Gastroesophageal sphincter (tissue), 4 donors: ENCODE measurements at places on chromosomes 11 and 22.

DNA sequence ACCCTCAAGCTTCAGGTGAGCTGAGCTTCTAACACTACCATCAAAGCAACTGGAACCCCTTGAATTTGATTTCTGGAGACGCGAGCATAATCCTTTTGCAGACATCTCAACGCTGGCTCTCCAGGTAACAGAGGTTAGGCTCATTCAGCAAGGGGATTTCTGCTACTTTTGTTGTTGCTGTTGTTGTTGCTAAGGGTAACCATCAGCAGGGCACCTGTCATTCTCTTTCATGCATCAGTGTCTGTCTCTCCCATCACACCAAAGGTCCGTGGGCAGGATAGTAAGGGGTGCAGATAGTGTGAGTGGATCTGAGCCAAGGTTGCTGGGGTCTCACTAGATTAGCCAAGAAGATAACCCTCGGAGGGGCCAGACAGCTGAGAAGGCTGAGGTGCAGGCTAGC, 90.3 kb downstream of the TP53I11 start:
- ATAC-seq = no peak

DNA sequence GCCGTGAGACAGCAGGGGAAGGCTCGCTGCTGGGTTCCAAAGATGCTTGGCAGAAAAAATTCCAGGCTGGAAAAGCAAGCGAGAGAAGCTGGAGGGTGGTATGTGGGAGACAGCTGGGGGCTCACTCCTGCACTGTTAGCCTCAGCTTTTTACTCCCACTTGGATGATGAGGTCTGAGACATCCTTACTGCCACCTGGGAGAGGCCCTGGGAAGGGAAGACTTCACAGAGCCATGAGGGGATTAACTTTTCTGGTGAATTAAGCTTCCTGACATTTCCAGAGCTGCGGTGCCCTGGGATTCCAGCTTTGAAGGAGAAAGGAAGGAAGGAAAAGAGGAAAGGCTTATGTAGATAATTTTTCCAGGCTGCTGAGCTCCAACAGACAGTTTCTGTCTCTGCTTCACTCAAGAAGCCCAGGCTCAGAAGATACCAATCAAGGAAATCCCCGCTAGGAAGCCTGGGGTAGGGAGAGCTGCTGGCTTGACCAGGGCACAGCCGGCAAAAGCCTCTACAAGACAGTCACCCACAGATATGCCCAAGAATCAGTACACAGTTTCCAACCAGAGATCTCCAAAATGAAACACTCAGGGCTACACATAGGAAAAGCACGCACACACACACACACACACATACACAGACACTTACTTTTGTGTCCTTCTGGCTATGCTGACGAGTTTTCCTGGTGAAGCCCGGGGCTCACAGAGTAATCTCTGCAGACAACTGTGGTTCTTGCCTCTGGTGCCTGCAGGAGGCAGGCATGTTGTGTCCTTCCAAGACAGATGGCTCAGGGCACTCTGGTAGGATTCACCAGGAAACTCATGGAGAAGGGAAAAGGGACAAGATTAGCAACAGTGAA, 907 bp downstream of the MCHR1 start:
- no peak for ATAC-seq

GRCh38 chr22:19138217-19139000, 6.0 kb downstream of the ESS2 start:
- no peak for ATAC-seq

DNA sequence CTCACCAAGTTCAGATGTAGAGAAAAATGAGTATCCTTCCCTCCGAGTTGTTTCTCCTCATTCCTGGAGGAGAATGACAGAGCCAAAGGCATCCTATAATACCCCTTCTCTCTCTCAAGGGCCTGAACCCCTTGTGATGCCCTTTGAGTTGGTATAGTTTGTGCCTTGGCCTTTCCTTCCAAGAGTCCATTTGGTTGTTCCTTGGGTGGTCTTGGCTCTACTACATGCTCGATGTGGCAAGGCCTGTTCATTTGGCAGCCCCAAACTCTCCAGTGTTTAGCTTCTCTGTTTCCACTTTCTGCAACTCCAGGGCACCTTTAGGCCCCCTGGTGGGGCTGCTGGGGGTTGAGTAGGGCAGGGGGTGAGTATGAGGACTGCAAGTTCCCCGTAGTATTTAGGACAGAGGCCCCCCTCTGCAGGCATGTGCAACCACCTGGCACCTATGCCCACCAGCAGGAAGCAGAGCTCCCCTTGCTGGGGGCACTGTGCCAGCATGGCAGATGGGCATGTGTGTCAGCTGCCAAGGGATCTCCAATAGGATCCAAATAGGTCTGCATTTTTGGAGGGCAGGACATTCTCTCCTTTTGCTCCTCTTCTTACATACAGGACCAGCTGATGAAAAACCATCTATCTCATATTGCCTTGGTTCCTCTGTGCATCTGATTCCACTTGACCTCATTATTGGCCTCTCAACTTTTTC, 217.2 kb upstream of the CADM1 start:
- ATAC-seq = no peak

GRCh38 chr11:70122490-70123198, 44.5 kb downstream of the ANO1 start:
- no peak for ATAC-seq

DNA sequence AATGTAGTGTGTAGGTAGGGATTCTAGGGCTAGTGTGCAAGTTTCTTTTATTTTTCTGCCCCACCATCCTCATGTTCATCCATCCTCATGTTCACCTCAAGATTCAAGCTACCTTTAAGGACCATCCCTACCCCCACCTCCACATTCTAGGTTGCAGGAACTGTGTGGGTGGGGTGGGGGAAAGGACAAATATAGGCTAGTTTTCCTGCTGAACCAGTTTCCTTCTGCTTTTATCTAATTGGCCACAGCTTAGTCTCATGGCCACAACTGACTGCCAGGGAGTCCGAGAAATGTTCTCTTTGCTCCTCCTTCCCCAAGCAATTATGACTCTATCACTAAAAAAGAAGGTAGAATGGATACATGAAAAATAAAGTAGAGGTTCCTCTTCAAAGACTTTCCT, 179.0 kb upstream of the LARGE1 start:
- ATAC-seq = no peak

- ATAC-seq = peak; percentile 86
These were observed at the start of gene RTN4R for GRCh38 chr22:20268279-20269012. Gene RTN4R (minus strand): TSS chr22:20268318. CDS start chr22:20268092, 226 bp downstream.

GRCh38 chr11:34314936-34315335, 42.9 kb downstream of the ABTB2 start:
- no peak for ATAC-seq

- ATAC-seq = no peak
These were observed 43.3 kb downstream of the TNRC6B start for GRCh38 chr22:40221055-40221414.

GRCh38 chr22:48359613-48359965, 1468.1 kb downstream of the BRD1 start:
- ATAC-seq = no peak

DNA sequence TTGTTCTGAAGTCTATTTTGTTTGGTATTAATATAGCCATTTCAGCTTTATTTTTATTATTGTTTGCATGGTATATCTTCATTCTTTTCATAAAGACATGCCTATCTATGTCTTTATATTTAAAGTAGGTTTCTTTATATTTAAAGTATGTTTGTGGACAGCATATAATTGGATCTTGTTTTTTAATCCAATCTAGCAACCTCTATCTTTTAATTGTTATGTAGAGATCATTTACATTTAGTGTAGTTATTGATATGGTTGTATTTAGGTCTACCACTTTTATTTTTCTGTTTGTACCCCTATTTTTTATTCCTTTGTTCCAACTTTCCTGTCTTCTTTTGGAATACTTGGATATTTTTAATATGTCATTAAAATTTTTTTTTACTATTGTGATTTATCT, 13.8 kb downstream of the TPBGL start:
- ATAC-seq = no peak

DNA sequence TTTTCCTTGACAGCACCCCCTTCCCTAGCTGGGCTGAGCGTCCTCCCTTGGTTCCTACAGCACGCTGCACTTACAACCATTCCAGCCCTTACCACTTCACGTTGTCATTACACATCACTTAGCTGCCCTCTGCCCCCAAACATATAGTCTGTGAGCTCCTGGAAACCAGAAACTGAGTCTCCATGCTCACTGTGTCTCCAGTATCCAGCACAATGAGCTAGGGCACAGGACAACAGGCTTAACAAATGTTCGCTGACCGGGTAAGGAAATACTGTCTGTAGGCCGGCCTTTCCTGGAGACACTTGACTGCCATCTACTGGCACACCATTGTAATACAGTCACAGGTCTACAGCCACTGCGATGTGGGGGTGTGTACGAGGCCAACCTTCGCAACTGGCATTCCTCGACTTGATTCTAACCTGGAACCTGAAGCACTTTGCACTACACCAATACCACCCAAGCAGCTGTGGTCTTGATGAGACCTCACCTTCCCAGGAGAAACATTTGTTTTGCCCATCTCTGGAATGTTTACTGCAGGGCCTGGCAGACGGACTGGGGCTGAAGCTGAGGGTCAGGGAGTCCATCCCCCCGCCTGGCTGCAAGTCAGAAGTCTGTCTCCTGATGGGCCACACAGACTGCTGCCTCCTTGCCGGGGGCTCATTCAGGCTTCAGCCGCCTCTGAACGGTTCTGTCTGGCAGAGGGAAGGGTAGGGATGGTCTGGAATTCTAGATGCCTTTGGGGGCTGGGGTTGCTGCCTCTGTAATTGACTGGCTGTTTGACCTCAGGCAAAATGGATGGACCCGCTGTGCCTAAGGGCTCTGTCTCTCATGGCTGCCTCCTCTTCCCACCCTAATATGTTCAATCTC, 72.0 kb downstream of the SYN3 start:
- ATAC-seq = peak; percentile 96

GRCh38 chr11:103453126-103453525, 343.9 kb downstream of the DYNC2H1 start:
- no peak for ATAC-seq

- no peak for ATAC-seq
These were observed 682 bp downstream of the ATM start for GRCh38 chr11:108223348-108224149.

DNA sequence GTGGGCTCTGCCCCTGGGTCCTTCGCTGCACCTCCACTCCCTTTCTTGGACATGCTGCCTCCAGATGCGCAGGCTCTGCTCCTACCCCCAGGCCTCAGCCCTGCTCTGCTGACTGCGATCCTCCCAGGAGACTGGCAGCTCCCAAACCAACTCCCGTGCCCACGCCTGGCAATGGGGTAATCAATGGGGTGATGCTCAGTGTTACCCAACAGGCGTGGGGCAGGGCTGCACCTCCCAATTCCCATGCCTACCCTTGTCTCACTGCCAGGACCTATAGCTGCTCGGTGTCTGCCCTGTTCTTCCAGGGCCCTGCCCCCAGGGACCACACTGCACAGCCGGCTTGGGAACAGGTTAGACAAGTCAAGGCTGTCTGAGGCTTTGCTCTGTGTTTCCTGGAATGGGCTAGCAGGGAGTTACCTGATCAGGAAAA, at the start of gene ALDH3B2:
ALDH3B2 (minus strand) TSS at position 182 of the 430 bp plus-strand sequence. CDS start 7,688 bp downstream, outside the sequence.
- no peak for ATAC-seq

DNA sequence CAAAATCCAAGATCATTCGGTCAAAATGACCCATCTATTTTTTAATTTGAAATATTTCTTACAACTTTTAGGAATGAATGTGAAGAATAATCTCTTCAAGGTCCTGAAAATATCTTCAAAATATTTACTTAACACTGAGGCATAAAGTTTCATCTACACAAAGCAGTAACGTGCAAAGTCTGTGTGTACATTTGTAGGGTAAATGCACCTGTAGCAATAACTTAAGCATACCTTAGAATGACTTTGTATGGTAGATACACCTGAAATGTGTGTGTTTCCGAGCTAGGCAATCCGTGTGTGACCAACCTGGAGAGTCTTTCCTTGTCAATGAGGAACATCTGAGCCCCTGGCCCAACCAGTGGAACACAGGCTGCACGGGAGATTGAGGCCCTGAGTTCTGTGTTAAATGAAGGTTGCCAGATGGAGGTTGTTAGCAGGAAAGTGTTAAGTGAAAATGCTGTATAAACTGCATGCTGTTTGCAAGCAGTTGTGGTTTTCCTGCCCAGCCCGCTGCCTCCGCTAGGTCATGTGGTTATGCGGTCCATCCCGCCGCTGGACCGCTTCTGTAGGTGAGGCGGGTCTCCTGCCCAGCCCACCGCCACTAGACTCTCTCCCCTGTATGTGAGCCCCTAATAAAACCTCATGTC, 7.6 kb upstream of the CTR9 start:
- no peak for ATAC-seq

- no peak for ATAC-seq
These were observed 73.1 kb downstream of the PACS1 start for GRCh38 chr11:66143264-66143566.

DNA sequence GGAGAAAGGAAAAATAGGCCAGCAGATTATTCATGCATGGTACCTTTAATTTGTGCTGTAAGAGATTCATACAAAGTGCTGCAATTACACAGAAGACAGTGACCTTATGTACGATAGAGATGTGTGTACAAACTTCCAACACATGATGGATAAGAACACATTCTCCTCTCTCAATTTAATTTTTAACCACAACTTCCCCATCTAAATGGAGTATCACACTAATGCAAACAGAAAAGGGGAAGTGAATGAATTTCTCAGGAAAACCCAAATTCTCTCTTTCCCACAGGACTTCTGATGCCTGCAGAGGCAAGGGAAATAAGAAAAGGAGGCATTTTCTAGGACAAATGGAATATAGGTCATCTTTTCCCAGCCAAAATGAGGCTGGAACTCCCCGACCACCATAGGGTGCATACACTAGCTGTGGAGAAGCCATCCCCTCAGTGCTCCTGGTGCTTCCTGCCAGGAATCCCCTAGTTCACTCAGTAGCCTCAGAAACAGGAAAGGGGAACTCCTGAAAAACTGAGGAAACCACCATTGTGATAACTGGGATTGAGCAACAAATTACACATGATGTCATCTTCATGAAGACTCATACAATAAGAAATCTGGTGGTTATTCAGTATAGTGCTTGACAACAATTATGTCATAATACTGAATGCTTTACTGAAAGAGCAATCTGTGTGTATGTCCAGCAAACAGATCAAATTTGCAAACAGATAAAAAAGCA, 22.4 kb downstream of the MMP10 start:
- ATAC-seq = no peak

- no peak for ATAC-seq
These were observed 6.9 kb downstream of the TRIM6 start for GRCh38 chr11:5603326-5603725.

DNA sequence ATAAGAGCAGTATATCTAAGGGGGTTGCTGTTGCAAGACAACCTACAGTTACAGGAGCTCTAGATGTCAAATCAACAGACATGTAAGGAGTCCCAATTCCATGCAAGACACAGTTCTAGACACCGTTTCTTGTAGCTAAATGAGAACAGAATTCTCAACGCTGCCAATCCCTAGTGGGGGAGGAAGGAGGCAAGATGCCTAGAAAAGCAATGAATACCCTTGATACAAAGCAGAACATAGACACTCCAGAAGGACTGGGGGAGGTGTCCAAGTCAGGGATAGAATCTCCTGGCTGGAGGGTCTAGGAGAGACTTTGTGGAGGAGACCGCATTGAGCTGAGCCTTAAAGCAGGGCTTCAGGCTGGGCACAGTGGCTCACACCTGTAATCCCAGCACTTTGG, 280.2 kb downstream of the BUD13 start:
- ATAC-seq = no peak
